IMR-90 (cell line): ENCODE measurements at places on chromosomes 3 and 15. TPM values are rescaled to one million over a fixed set of nuclear protein-coding genes. Genes with fewer than 3 reads are reported as not detected.

- no peak for DNase-seq
These were observed 667.0 kb downstream of the SQOR start for GRCh38 chr15:46301826-46302225.

DNA sequence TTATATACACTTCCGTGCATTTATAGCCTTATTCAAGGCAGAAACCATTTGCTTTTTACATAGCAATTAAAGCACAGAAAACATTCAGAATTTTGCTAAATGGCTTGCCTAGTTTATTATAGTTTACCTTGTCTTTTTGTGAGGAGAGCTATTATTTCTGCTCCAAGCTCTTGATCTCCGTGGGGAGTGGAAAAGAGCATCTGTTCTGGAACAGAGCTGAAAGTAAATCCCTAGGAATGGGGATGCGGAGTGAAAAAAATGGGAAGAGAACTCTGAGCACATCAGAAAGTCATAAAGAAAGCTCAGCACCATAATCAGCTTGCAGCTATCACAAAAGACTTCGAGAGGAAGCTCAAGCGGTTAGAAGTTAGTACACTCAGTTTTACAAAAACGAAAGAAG, 1006.7 kb downstream of the ROBO2 start:
- DNase-seq: no peak

GRCh38 chr15:69135499-69135898, 24.9 kb upstream of the GLCE start:
- DNase-seq: no peak

GRCh38 chr3:67522081-67522480, 132.3 kb downstream of the SUCLG2 start:
- DNase-seq: peak; percentile 18

DNA sequence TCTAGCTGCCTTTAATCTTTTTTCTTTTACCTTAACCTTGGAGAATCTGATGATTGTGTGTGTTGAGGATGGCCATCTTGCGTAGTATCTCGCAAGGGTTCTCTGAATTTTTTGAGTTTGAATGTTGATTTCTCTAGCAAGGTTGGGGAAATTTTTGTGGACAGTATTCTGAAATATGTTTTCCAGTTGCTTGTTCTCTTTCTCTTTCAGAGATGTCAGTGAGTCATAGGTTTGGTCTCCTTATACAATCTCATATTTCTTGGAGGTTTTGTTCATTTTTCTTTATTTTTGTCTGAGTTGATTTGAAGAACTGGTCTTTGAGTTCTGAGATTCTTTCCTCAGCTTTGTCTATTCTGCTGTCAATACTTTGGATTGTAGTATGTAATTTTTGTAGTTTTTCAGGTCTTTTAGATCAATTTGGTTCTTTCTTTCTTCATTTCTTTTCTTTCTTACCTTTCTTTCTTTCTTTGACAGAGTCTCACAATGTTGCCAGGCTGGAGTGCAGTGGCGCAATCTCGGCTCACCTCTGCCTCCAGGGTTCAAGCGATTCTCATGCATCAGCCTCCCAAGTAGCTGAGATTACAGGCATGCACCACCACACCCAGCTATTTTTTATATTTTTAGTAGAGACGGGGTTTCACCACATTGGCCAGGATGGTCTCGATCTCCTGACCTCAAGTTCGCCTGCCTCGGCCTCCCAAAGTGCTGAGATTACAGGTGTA, 366.4 kb upstream of the RASGRP1 start:
- peak; percentile 58 for DNase-seq

GRCh38 chr3:165196577-165197480, 645 bp upstream of the SLITRK3 start:
- no peak for DNase-seq

- no peak for DNase-seq
These were observed 80.8 kb downstream of the RARB start for GRCh38 chr3:25508901-25509300.

GRCh38 chr3:148466980-148467740, 230.5 kb upstream of the AGTR1 start:
- no peak for DNase-seq

GRCh38 chr3:174483254-174483653, 375.9 kb upstream of the NAALADL2 start:
- DNase-seq: no peak

GRCh38 chr3:194547042-194547441, 60.2 kb upstream of the ATP13A3 start:
- DNase-seq: no peak

DNA sequence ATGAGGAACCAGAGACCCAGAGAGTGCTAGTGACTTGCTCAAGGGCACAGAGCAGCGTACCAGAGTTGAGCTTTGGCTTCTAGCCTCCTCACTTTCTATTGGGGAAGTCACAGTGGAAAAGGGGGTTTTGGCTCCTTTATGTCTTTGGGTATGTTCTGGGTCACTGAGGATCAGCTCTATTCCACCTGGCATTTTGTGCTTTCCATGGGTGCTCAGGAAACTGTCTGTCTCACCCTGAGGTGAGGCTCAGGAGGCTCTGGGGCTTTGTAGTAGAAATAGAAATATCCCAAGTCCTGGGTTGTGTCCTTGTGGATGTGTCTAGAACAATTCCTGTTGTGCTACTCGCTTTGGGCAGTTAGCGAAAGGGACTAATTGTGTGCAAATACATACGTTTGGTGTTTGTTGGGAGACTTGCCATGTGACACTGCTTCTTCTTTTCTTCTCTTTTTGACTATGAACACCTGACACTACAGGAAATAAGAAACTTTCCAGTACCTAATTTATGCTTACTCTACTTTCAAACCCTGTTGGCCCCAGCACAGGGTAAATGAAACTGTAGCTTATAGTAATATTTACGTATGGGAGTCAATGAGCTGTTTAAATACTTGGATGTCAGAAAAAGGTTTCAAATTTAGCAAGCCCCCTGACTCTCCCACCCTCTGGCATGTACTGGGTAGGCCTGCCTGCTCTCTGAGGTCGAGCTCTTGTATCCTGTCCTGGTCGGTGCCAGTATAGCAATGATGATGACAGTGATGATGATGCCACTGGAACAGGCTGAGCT, 35.6 kb downstream of the SMAD3 start:
- DNase-seq: no peak

Gene CIB2
- polyA plus RNA-seq: 2.4 and 2.8 TPM in 2 replicates

Gene LRRC58
- 4.2 and 5.0 TPM in 2 replicates for polyA plus RNA-seq

Gene SHQ1
- polyA plus RNA-seq: 8.1 and 10.4 TPM in 2 replicates

Gene PCOLCE2
- 0.50 and 0.67 TPM in 2 replicates for polyA plus RNA-seq

Gene CYFIP1
- 51.4 and 58.4 TPM in 2 replicates for polyA plus RNA-seq

Gene TARS3
- polyA plus RNA-seq: 2.9 and 3.4 TPM in 2 replicates

Gene GOLGA8O
- polyA plus RNA-seq: 0.42 and 0.65 TPM in 2 replicates

Gene FAH
- polyA plus RNA-seq: 43.1 and 50.6 TPM in 2 replicates

Gene ARGFX
- polyA plus RNA-seq: not detected in 2 replicates
